ENCODE measurements at places on chromosomes 3 and 15.

DNA sequence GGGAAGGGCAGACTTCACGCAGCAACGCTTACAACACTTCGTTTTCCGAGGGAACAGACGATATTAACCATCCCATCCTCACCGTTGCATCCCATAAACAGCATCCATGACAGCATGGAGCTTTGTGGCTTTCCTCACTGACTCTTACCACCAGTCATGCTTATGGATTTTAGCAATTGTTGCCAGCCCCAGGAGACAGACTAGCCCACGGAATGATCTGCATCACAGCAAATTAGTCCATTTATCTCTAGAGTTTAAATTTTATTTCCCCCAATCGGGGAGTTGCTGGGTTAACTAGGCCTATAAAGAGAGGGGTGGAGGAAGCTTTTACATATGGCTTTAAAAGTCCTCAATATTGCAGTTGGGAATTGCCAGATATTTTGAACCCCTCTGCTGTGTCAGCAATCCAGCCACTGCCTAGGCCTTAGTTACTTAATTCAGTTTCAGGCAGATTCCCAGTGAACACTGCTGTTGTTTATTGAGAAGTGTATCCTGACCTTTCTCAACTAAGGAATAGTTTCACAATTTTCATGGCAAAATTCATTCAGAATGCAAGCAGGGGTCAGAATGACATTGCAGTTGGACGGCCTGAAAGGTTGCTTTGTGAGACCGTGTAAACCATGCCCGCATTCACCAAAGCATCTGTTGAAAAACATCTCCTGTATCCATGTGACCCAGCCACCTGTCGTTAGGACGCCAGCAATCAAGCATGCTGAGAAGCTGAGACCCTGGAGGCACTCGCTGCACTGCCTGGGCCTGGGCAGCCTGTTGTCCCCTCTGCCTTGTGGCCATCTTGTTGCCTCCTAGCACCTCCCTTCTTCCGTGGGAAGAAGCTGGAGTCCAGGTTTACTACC lies 397.4 kb upstream of the TPM1 start:
- no peak for DNase-seq

GRCh38 chr3:33277193-33277882 lies at the start of gene FBXL2:
TSS of gene FBXL2 (plus strand) at chr3:33277442. CDS start at chr3:33277513, 71 bp downstream.
- DNase-seq = no peak

GRCh38 chr15:91879158-91879557 lies 25.6 kb downstream of the SLCO3A1 start:
- no peak for DNase-seq

DNA sequence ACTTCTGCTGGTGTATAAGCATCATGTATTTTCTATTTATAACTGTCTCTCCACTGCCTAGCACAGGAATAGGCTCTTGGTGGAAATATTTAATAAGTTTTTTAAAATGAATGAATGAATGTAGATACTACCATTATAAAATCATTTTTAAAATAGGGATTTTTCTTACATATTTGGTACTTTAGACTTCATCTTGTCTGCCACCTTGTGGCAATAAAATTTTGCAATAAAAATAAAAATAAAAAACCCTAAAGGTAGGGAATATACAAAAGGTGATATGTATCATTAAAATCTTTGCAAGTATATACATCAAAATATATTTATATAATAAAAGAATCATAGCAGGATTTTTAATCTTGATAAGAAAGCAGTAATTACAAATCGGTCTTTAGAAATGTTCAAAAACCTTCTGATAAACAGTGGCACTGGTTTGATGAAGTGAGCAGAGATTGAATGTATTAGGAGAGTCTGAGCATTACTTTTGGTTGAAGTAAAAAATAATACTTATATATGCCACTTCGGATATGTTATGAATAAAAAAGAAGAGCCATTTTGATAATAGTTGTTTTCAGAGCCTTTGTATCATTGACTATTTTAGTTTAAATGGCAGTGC lies 95.2 kb downstream of the SPATA16 start:
- no peak for DNase-seq

DNA sequence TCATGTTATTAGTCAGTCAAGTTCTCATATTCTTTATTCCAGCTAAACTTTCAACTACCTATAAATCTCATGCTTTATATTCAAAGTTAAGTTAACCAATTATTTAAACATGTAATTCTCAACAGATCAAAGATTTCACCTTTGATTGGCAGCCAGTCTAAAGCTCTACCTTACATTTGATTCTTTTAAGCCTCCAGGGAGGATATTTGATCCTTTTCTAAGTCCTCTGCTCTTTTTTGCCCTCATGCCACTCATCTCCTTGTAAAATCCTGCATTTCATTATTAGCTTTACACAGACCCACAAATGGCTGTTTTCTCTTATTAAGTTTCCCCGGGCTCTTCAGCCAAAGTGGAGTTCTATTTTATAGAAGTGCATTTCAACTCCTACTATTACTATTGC lies 134.1 kb downstream of the NLGN1 start:
- no peak for DNase-seq

- no peak for DNase-seq
Measured at GRCh38 chr15:65361708-65362459, 15.9 kb downstream of the IGDCC3 start.

DNA sequence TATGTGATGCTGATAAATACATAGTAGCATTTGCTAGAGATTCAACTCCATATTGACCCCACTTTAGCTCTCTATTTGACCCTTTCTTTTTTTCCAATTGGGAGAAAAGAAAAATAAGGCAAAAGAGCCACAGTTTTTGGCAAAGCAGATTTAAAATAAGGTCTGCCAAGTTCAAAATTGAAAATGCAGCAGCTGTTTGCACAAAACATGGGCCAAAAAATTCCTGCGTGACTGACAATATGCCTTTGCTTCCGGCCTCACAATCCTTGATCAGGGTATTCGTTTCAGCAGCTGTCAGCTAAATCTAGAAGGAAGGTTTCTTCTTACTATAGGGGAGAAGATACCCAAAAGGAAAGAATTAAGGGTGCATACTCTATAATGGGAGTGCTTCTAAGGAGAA lies 563.5 kb upstream of the CCDC54 start:
- DNase-seq = no peak

GRCh38 chr15:99412626-99413025 lies 153.2 kb upstream of the MEF2A start:
- no peak for DNase-seq

GRCh38 chr15:80434926-80435720 lies 30.9 kb downstream of the ARNT2 start:
- DNase-seq = no peak

DNA sequence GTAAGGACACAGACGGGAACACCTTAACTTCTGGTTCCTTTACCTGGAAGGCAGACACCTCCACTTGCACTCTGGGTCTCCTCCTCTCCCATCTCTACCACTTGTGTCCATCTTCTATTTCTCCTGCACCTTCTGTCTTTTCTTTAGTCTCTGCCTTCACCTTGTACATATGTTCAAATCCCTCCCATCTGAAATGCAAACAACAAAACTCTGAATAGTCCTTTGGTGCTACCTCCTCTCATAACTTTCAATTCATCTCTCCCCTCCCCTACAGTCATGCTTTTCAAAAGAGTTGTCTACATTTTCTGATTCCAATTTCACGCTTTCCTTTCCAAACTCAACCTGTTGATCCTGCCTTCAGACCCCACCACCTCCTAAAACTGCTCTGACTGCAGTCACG lies 5.3 kb upstream of the CRABP1 start:
- no peak for DNase-seq

GRCh38 chr3:16898595-16899395 lies 14.0 kb downstream of the PLCL2 start:
- DNase-seq = no peak

- peak; percentile 36 for DNase-seq
Measured at GRCh38 chr3:113912552-113913236, 35.1 kb upstream of the ZDHHC23 start.

GRCh38 chr3:6799264-6799915 lies 61.5 kb upstream of the GRM7 start:
- no peak for DNase-seq

- DNase-seq = no peak
Measured at GRCh38 chr3:156668073-156668763, 6.2 kb upstream of the TIPARP start.

DNA sequence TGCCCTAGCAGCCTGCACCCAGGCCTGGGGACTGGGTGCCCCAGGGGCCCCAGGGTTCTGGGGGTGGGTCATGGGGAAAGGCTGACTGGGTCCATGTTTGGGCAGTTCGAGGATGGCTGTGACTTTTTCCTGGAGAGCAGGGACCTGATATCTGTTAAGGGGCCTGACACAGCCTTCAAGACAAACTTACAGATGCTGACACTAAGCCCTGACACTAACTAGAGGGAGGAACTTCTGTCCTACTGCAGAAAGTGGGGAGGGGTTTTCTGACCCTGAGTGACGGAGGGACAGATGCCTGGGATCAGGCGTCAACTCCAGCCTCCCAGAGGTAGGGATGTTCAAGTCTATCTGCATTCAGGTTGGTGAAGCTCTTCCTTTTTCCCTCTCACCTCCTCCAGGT lies 45.0 kb upstream of the SLC6A11 start:
- DNase-seq = no peak

DNA sequence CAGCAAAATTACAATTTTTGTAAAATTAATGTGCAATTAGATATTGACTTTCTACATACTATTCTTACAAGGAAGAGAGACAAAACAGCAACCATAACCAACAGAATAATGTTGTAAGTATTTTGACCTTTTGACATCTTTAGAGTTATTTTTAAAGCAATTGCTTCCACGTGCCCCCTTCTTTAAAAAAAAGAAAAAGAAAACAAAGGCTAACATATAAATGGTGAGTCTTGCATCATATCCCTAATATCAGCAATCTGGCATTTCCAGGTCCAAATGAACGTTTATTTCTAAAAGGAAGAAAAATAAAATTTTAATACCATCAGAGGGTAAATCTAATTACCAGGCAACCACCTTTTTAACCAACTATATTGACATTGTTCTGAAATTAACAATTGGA lies 19.3 kb upstream of the STRIT1 start:
- DNase-seq = no peak

DNA sequence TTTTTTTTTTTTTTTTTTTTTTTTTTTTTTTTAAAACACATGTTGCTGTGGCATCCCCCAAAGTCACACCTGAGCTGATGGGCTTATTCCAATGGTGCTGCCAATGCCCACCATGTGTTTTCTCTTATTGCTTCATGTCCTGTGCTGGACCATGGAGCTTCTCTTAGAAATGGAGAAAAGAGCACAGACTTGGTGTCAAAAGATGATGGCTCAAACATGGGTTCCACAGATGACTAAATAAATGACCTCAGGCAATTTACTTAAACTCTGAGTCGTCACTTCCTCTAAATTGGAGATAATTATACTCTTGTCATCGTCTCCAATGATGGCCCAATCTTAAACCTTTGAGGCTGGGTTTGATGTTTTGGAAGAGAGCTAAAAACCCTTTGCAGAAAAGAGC lies 28.1 kb downstream of the CHST2 start:
- DNase-seq = no peak

GRCh38 chr15:85504749-85505676 lies 124.6 kb downstream of the AKAP13 start:
- peak; percentile 41 for DNase-seq

DNA sequence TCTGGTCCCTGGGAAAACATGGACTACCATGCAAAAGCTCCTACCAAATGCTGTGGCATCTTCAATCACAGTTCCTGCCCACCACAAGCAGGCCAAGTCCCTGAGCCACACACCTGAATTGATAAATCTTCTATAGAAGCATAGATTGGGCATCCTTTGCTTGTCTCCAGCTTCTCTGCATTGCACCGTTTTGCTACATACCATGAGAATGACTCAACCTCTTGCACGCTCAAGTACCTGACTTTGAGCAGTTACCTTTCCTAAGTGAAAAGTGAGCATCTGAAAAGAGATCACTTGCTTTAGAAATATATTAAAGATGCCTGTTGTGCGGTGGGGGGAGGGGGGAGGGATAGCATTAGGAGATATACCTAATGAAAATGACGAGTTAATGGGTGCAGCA lies 31.3 kb downstream of the GATM start:
- no peak for DNase-seq

- no peak for DNase-seq
Measured at GRCh38 chr15:45948181-45948621, 313.4 kb downstream of the SQOR start.

GRCh38 chr3:13557417-13557816 lies 8.5 kb downstream of the FBLN2 start:
- no peak for DNase-seq

- no peak for DNase-seq
Measured at GRCh38 chr15:64532521-64533315, 72.3 kb downstream of the ZNF609 start.

- DNase-seq = peak; percentile 79
Measured at GRCh38 chr3:79019137-79019923, 748.5 kb downstream of the ROBO1 start.

DNA sequence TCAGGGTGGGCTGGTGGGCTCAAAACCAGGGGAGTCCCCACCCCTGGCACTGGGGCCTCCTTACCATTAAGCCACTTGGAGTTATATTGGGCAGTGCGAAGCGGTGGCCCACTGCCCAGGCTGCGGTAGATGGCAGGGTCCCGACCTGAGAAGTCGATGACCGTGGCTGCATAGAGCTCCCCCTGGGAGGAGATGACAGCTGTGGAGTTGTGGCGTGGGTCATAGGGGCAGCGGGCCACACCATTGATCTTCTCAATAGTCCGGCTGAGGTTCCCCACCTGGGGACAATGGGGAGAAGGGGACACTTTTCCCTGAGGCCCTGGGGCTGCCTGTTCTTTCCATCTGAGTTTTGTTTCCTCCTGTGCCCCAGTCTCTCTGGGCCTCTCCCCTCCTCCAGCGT lies 99.8 kb downstream of the SEMA5B start:
- no peak for DNase-seq

DNA sequence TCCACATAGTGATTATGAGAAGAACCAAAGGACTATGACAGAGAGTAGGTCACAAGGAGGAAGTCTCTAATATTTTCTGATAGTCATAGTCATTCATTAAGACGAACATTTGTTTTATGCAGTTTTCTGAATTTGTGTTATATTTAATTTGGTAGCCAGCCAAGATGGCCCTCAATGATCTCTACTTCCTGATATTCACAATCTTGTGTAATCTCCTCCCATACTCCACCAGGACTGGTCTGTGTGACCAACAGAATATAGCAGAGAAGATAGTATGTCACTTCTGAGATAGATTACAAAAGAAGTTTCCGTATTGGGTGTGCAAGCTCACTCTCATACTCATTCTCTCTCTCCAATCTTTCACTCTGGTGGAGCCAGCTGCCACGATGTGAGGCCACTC lies 30.8 kb downstream of the HLTF start:
- no peak for DNase-seq

GRCh38 chr15:90761629-90762028 lies 44.5 kb downstream of the BLM start:
- DNase-seq = no peak

- no peak for DNase-seq
Measured at GRCh38 chr3:59771768-59772181, 722.0 kb upstream of the CFAP20DC start.

Data from HFF-Myc (cell line).